ENCODE measurements at places on chromosomes 16 and 17. TPM values are rescaled to one million over a fixed set of nuclear protein-coding genes. Genes with fewer than 3 reads are reported as not detected.

Gene HEATR9
- total RNA-seq, result not detected

Gene CACNG5
- total RNA-seq, result not detected

Gene NHERF1
- 6.6 TPM for total RNA-seq

Gene ITGB4
- not detected for total RNA-seq

DNA sequence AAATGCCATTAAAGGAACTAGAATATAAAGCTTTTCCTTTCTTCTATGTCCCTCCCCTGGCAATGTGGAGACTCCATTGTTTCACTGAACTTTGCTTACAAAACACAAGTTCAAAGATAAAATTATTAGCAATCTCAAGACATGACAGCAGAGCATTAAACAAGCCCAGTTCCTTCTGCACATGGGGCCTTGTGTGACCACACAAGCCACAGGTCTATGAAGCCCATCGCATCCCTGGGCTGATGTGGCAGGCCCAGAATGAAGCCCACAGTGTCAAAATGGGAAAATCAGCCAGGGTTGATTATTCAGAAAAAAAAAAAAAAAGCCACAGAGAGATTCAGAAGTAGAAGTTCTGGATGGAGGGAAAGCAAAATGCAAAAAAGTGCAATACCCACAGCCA, 12.9 kb upstream of the SLC39A11 start:
- no peak for DNase-seq

Gene DNAI2
- not detected for total RNA-seq

- peak; percentile 75 for DNase-seq
Observed at GRCh38 chr17:17073581-17074403, 31.5 kb downstream of the MPRIP start.

GRCh38 chr17:77666462-77666861, 292.0 kb upstream of the TNRC6C start:
- no peak for DNase-seq

DNA sequence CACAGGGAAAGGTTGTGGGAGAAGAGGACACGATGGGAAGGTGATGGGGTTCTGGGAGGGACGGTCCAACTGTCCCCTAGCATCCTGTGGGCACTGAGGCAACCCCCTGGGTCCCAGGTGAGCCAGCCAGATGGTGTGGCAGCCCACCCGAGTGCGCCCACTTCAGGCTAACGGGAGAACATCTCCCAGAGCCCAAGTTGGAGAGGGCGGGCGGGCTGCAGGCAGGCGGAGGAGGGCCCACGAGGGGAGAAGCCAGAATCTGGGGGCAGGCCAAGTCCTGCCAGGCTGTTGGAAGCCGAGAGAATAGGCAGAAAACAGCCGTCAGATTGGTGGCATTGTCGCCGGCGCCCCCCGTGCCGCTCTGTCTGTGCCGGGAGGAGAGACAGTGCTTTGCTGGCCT, 13.8 kb upstream of the ABCC3 start:
- no peak for DNase-seq

Gene CIBAR2
- total RNA-seq, result not detected

DNA sequence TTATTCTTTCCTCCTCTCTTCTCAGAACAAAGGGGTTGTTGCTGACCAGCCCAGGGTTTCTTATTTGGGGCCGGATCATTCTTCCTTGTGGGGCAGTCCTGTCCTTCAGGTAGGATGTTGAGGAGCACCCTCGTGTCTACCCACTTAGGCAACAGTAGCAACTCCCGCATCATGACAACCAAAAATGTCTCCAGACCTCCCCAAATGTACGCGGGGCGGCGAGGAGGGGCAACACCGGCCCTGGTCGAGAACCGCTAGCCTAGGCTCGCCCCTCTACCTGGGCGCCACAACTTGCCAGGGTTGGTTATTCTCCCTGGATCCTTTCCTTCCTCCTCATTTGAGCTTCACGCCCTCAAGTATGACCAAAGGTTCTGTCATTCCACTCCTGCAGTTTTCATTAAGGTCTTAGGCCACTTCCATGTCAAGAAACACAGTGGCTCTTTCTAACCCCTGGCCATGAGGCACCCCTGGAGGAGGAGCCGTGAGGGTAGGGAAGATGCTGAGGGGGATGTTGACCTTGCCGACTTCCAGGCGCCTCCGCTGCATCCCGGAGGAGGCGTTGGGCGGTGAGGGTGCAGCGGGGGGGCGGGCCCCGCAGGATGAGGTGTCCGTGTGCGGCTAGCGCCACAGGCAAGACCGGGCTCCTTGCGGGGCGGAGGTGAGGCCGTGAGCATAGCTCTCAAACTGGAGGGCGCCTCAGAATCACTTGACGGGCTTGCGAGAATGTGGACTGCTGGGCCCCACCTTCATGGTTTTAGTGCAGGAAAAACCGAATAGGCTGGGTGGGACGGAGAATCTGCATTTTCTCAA, 712 bp upstream of the SPECC1 start:
- DNase-seq, result peak; percentile 49

Gene ADAMTS18
- not detected for total RNA-seq

Gene CDRT15L2
- not detected for total RNA-seq

GRCh38 chr17:44655983-44656710, at the start of gene MEIOC:
MEIOC (plus strand) TSS chr17:44656468; CDS start chr17:44656614, 146 bp downstream.
- DNase-seq, result peak; percentile 17

- DNase-seq, result no peak
Observed at GRCh38 chr16:46788891-46789474, 40.8 kb upstream of the MYLK3 start.

- DNase-seq, result peak; percentile 48
Observed at GRCh38 chr17:75047398-75048098, 523 bp downstream of the KCTD2 start.

DNA sequence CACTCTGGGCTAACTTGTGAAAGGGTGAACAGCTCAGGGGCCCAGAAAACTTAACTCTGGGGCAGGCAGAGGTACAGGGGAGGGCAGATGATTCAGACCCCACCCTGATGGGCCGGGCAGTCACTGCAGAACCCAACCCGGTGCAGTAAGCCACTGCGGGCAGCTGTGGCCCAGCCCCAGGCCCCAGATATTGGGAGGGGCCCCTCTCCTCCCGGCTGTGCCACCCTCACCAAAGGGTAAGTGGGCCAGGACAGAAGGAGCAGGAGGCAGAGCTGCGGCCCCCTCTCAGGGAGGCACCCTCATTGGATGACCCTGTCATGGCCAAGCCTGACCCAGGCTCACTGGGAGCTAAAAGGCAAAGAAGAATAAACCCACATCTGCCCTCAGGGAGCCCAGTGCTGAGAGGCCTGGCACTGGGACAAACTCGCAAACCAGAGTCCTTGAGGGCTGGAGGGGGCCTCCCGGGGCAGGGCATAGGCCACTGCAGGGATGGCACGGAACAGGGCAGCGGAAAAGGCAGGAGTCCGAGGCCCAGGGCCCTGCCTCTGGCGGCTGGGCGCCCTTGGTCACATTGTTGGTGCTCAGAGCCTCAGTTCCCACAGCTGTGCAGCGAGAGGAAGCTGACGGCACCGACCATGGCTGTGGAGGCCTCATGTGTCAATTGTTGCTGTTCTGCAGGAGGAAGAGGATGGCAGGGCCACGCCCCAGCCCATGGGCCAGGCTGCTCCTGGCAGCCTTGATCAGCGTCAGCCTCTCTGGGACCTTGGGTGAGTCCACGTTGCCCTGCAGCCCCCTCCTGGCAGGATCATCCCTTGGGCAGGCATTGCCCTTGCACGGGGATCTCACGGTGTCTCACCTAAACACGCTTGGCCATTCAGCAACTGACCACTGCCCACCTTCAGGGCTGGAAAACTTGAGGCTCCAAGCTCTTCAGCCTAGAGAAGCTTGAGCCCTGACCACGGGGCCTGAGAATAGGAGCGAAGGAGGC, 3.1 kb downstream of the ITGB4 start:
- DNase-seq, result no peak

Gene RAMP2
- 3.7 TPM for total RNA-seq

Gene TNFRSF17
- not detected for total RNA-seq

DNA sequence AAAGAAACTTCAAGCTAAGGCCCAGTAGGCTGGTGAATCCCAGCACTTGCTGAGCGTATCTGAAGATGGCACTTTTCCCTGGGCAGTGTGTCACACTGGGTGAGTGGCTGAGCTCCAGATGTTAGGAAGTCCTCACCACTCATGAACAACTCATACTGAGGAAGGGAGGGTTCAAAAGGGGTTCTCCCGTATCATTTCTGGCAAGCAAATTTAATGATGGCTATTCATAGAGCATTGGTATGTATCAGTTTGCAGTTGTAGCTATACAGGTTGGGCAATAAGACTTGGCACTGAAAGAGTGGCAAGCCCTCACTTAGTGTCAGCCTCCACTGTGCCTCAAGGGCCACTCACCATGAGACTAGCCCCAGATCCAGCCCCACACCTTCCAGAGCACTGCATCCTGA, 10.7 kb downstream of the GFOD2 start:
- peak; percentile 91 for DNase-seq

Gene TBC1D28
- total RNA-seq, result not detected

DNA sequence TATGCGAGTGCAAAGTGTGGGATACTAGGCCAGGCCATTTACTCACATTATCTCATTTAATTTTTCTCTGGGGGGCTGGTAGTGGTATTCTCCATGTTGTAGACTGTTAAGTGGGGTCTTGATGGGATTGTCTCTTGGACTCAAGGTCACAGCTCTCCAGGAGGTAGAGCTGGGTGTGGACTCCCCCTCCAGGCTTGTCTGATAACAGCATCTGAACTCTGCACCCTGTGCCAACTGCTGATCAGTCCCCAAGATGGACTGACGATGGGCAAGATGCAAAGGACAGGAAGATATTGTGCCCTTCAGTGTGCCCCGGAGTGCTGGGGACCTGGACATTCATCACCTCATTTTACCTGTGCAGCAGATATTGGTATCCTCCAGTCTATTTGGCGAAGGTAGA, 147.8 kb downstream of the MSI2 start:
- no peak for DNase-seq

Gene MT1M
- 3.8 TPM for total RNA-seq

GRCh38 chr16:85381738-85382592, 231.2 kb upstream of the GSE1 start:
- peak; percentile 44 for DNase-seq

GRCh38 chr16:56480776-56481467, 29.6 kb downstream of the OGFOD1 start:
- peak; percentile 21 for DNase-seq

Gene CRISPLD2
- total RNA-seq, result 36.2 TPM

Gene CRYM
- total RNA-seq, result not detected

DNA sequence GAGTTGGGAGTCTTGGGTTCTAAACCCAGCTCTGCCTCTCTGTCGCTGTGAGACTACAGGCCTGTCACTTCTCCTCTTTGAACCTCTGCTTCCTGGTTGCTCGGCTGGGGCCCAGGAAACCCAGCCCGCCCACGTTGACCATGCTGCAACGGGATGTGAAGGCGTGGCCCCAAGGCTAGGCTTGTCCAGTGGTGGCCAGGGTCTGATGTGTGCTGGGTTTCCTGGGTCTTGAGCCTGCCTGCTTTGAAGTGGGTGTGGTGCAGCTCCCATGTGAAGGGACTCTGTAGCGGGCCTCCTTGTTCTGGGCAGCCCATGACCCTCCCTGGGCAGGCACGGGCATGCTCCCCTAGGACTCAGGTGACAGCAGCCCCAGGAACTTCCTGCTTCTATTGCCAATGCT, 82.3 kb downstream of the SDR42E1 start:
- no peak for DNase-seq

Gene MYH2
- 0.65 TPM for total RNA-seq

- peak; percentile 81 for DNase-seq
Observed at GRCh38 chr16:67562918-67563707, 787 bp downstream of the CTCF start.

GRCh38 chr16:50809561-50809960, 67.7 kb downstream of the CYLD start:
- DNase-seq, result no peak

Gene CA5A
- total RNA-seq, result not detected

GRCh38 chr16:86095906-86096485, 197.0 kb downstream of the IRF8 start:
- no peak for DNase-seq

Gene CEP295NL
- 0.11 TPM for total RNA-seq

DNA sequence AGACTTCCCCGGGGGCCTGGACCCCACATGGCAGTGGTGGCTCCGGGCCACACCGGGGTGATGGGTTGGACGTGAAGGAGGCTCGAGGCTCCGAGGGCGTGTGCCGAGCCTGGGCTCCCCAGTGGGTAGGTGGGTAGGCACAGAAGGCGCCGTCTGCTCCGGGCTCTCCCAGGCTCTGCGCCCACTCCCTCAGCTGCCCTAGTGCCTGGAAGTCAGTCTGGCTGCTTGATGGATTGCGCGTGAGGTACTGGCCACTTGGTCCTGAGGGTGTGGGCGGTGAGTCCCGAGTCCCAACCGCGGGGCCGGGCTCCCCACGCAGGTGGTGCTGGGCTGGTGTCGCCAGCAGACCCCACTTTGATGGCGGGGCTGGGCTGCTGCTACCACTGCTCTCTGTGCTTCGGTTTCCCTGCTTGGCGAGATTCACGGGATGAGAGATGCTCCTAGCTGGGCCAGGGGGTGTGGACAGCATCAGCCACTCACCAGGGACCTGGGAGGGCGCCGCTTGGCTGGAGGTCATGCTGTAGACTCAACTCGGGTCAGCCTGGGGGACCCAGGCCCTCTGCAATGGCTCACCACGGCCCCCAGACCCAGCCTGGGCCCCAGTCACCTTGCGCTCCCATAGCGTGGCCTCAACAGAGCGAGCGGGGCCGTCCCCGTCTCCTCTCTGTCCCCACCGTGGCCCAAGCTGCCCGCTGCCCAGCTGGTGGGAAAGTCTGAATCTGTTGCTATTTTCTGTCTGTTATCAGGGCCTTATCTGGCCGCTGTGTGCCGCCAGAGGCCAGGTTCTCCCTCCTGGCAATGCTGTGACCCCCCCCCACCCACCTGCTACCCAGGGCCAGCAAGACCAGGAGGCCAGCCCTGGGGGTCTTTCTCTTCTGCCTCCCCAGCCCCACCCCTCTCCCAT, 26.1 kb downstream of the ZFPM1 start:
- no peak for DNase-seq

DNA sequence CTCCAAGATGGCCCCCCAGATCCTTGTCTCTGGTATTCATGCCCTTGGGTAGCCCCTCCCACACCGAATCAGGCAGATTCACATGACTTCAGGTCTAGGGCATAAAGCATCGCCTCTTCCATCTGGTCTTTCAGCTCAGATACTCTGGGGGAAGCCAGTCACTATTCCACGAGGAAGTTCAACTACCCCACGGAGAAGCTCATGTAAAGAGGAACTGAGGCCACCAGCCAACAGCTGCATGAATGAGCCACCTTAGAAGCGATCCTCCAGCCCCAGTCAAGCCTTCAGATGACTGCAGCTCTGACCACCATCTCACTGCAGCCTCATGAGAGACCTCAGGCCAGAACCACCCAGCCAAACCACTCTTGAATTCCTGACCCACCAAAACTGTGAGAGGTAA, 54.1 kb downstream of the SOCS3 start:
- DNase-seq, result no peak

- no peak for DNase-seq
Observed at GRCh38 chr16:23048164-23048563, 101.1 kb downstream of the USP31 start.

DNA sequence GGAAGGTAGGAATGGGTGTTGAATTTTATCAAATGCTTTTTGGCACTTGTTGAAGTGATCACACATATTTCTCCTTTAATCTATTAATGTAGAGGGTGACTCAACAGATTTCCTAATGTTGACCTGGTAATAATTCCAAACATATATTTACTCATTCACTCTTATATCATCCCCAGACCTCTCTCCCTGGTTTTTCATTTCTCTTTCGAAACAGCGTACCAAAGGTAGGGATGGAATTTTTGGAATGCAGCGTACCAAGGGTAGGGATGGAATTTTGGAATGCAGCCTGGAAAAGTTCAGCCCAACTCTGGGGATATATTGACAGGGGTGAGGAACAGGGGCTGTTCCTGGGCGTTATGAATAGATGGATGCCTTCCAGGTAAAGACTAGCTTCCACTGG, 7.3 kb downstream of the KIF18B start:
- DNase-seq, result peak; percentile 51

- no peak for DNase-seq
Observed at GRCh38 chr17:5874486-5874885, 195.7 kb upstream of the WSCD1 start.

GRCh38 chr17:82052638-82053059, 951 bp downstream of the GPS1 start:
- DNase-seq, result peak; percentile 55

Measured in GM23248 (cell line).